A673 (cell line): ENCODE measurements at places on chromosomes 3 and 15. TPM values are rescaled to one million over a fixed set of nuclear protein-coding genes. Genes with fewer than 3 reads are reported as not detected.

Gene NDN
- not detected in 2 replicates for total RNA-seq

Gene NR1I2
- total RNA-seq = not detected in 2 replicates

GRCh38 chr3:5192571-5193365 is 5.3 kb downstream of the EDEM1 start:
- no peak for DNase-seq

DNA sequence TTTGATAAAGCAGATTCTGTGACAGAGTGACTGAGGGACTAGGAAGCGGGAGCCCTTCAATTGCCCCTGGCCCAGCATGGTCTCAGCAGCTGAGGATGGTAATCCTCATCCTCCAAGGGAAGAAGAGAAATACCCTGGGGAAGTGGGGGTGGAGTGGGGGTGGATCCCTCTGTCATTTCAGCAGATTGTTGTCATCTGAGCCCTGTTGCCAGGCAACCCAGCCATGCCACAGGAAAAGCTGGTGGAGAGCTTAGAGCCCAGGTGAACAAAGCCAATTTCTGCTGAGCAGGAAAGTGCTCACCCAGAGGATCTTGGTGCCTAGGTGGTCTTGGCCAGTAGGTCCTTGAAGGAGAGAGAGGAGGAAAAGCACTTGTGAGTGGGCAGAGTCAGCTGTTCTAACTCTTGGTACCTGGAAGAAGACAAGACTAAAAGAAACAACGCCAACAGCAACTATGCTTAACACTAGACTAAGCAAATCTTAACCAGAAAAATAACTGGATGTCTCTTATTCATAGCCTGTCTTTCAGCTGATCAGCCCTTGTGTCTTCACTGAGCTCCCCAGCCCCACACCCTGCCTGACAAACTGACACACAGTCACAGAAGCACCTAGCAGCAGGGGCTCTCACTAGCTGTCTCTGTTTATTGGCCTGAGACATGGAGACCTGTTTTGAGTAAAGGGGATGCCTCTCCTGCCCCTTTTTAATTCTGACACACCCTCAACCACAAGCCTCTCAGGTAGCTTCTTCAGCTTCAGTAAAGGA is 40.1 kb upstream of the DCLK3 start:
- peak; percentile 62 for DNase-seq
